ENCODE measurements at places on chromosomes 5 and 9.

DNA sequence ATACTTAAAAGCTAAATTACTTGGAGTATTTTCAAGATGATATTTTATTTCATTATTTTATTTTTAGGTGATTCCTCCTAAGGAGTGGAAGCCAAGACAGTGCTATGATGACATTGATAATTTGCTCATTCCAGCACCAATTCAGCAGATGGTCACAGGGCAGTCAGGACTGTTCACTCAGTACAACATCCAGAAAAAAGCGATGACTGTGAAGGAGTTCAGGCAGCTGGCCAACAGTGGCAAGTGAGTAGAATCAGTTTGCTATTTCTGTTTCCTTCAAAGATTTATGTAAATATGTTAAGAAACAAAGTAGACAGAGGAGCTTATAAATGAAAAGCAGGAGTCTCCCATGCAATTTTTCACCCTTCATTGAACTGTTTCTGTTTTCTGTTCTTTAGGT lies 47.8 kb downstream of the KDM4C start:
- DNase-seq, result no peak

DNA sequence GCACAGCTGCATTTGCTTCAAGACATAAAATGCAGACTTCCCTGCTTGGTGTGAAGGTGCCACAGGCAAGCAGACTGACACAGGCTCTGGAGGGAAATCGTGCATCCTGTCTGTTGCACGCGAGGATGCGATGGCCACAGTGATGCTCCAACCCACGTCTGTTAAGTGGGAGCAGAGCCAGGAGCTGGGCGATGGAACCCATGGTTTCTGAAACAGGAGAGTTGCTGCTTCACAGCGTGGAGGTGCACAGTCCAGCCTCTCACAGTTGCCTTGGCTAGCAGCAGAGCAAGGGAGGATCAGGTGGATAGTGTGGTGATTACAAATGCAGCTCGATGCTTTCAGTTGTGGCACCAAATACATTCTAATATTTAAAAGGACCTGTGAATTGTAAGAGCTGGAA lies 108.8 kb downstream of the TENT4A start:
- DNase-seq, result no peak

GRCh38 chr5:65171645-65172044 lies 310.1 kb downstream of the ADAMTS6 start:
- no peak for DNase-seq

- DNase-seq, result no peak
Observed at GRCh38 chr5:40879163-40879942, 29.9 kb upstream of the C7 start.

DNA sequence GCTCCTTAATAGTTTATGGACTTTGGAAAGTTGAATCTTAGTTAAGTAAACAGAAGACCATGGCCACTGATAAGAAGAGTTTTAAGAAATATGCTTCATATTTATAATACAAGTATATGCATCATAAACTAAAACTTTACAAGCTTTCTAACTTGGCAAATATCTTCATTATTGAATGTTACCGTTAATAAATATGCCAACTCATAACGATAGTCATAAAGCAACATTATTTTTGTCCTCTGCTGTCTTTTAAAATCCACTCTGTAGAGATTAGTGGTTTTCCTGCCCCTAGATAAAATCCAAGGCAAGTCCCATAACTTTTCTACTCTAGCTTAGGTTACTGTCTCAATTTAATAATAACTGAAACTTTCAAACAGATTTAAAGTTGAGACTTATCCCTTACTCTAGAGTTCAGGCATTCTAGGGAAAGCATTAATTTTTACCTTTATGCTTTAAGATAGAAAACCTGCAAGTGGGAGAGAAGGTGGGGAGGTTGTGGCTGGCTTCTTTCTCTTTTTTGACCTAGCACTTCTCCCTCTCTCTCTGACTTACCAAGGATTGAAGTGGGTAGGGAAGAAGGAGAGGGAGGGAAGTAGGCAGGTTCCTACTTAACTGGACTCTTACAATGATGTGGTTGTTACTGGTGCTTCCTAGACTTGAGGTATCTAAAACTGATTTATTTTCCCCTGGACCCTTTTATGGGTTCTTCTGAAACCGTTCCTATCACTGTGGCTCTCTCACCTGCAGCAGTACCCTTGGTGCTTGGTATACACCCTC lies 29.6 kb downstream of the RNF145 start:
- no peak for DNase-seq

DNA sequence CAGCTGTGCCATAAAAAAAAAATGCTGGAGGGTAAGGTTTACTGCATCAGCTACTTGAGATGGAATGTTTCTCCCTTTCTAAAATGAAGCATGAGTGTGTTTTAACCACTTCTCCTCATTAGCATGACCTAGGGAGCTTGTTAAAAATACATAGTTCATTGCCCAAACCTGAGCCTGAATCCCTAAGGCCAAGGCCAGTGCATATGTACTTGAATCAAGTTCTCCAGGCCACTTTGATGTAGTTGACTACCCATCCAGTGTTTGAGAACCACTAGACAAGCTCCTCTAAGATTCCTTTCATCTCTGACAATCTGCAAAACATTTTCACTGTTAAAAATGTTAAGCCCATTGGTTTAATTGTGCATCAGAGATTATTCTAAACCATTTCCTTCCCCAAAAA lies 6.7 kb downstream of the TIMD4 start:
- no peak for DNase-seq

- DNase-seq, result no peak
Observed at GRCh38 chr5:24163091-24163490, 481.7 kb downstream of the CDH10 start.

DNA sequence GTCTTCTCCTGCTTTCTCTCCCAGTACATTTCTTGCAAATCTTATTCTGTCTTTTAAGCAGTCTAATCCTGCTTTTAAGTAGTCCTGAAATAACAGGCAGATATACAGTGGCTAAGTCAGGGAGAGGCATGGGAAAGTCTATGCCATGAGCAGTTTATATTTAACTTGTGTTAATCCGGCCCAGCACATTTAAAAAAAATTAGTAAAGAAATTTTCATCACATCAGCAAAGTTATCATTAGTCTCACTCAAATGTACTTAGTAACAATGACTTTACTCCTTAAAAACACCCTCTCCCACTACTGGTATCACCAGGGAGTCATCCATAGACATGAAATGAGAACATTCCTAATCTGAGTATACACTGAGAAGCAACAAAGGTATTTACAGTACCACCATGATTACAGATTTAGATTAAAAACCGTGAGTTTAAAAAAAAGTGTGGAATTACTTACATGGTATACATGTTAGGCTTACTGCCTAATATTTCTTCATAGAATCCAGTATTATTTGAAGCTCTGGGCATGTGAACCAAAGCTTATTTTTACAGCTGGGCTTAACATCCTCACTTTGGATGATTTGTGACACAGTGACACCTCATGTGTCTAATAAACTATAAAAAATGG lies 75.9 kb upstream of the DAB2 start:
- DNase-seq, result no peak

DNA sequence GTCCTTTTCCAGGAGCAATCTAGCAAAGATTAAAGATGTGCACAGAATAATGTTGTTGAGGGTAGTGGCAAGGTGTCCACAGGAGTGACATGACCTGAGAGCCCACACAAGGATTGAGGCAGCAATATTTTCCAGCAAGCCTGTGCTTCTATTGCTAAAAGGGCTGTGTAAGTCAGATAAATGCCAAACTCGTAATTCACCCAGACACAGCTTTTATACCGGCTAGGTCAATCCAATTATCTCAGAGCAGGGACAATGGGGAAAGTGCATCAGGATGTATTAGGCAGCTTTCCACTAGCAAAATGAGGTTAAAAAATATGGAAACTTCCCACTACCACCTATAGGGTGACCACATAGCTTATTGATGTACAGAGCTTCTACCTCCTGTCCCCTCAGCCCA lies 34.8 kb upstream of the RAB3C start:
- DNase-seq, result no peak

- DNase-seq, result peak; percentile 2
Observed at GRCh38 chr9:121545875-121546423, 46.3 kb upstream of the GGTA1 start.

DNA sequence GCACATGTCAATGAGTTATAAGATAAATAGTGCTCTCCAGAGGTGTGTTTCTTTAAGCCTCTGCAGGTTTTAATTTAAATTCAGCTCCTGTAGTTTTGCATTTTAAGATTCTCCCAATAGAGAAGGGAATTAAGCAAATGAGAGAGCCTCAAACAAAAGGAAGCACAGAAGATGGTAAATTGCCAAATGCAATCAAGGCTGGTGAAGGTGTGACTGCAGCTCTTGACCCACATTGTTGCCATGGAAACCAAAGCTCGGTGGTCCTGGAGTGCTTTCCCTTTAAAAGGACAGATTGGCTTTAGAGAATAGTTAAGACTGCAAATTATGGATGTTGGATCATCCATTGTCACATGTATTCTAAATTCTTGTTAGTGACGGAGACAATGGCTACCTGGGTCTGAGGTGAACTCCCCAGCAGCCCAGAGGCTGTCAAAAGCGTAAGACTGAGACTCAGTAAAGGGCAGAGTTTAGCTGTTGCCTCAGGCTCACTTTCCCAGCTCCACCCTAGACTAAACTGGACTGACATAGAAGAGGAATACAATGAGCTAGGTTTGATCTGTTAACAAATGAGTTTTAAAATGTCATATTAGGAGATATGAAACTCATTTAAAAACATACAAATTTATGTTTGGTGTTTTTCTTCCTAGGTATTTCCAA lies 12.3 kb downstream of the GAPT start:
- DNase-seq, result no peak

DNA sequence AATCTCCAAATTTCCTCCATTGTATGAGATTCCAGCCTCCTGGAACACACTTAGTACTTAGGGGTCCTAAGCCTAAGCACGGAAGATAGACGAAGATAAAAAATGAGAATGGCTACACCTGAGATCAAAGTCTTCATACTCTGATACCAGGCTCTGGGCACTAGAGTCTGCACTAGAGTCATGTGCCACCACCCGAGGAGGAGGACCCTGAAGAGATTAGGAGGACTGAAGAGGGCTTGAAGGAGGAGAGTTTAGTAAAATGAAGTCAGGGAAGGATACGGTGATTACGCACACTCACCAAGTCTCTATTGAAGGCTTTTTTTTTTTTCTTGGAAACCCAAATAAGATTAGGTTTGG lies 573 bp upstream of the SPATA24 start:
- DNase-seq, result no peak

GRCh38 chr9:100088202-100088601 lies 10.6 kb downstream of the ERP44 start:
- DNase-seq, result no peak

DNA sequence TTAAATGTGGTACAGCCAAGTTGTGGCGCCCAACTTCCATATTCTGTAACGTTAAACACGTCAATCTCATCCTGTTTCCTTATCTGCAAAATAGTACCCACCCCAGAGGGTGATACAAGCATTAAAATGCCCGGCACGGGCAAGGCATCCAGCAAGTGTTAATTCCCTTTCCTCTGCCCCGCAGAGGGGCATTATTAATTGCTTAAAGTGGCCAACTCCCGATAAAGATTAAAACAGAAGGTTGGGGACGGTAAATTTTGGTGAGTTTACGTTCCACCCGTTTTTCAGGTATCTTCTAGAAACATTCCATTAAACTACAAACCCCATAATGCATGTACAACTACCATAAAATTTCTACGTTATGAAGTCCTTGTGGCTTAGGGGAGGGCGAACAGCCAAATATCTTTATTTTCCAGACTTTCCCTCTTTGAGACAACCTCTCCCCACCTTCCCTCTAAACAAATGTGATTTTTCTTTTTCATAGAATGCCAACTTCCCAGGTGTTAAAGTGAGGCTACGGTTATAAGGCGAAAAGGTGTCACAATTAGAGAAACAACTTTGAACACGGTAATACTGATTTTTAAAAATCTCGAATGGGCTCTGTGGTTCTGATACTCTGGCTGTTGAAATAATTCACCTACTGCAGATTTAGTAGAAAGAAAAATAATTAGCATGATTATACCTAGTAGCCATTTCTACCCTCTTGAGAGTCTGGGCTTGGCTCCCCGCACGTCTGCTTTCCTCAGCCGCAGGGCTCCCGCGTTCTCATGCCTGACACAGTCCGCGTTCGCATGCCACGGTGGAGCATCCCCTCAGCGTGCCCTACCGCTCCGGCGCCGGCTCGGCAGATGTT lies 1.2 kb upstream of the GPBP1 start:
- DNase-seq, result no peak

GRCh38 chr5:175356428-175356827 lies 87.6 kb downstream of the DRD1 start:
- no peak for DNase-seq

- no peak for DNase-seq
Observed at GRCh38 chr5:151522226-151522625, 68.9 kb downstream of the FAT2 start.

DNA sequence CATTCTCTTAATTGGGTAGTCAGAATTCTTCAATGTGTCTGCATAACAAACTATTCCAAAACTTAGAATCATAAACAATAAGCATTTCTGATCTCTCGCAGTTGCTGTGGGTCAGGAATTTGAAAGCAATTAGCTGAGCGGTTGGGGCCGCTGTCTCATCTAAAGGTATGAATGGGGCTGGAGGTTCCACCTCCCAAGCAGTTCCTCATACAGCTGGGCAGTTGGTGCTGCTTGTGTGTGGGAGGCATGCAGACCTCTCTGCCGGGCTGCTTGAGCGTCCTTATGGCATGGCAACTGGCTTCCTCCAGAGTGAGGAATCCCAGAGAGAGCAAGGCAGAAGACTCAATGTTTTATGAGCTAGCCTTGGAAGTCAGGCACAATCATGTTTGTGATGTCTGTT lies 30.2 kb upstream of the SEMA4D start:
- no peak for DNase-seq

GRCh38 chr5:116340799-116341198 lies 233.8 kb downstream of the SEMA6A start:
- DNase-seq, result no peak

DNA sequence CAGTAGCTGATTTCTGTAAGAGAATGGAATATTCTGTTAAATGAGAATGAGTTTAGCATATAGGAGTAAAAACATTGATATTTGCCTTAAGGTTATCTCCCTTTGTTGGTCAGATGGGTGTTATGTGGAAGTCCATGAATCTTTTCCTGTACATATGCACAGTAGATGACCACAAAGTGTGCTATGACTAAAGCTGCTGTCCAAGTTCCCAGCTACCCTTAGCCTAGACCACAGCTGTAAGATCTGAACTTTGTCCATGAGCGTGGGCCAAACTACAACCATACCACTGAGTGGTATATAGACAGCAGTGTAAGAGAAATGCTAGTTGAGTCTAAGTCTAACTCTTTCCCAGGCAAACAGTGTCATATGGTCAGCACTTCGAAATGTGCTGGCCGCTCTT lies 48.8 kb downstream of the CD180 start:
- DNase-seq, result no peak

DNA sequence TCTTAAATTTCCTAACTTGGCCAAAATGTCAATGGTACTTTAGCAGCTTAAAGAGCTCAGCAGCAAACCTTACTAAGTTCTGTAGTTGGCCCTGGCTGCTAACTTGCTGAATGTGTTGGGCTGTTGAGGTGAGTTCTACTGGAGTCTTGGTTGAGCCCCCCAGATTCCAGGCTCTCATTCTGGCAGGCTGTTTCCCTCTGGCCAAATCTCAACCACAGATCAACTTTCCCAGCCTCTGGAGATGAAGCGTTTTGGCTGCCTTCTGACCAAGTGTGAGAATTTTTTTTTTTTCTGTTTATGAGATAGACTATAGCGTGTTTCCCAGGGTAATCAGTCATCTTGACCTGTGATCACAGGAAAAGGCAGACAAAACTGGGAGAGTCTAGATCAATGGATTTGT lies 343.7 kb downstream of the EBF1 start:
- DNase-seq, result no peak
